ENCODE measurements at places on chromosomes 16 and 17.

- DNase-seq = no peak
Observed at GRCh38 chr17:82152114-82152513, 54.1 kb upstream of the FASN start.

- DNase-seq = no peak
Observed at GRCh38 chr16:27745348-27745747, 195.4 kb downstream of the KATNIP start.

DNA sequence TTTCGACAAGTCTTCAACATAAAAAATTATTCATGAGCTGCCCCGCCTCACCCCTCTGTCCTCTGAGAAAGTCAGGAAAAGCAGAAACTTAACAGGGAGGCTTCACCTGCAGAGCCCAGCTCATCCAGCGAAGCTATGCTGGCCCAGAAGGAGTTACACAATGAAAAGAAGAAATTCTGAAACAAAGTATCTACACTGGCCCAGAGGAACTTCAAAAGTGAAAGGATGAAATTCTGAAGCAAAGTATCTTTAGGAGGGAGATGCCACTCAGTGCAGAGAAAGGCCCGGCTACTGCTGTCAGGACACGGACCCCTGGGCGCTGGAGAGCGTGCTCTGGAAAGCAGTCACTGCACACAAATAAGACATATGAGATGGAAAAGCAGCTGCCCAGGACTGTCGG lies 1.6 kb downstream of the GALNS start:
- DNase-seq = no peak

DNA sequence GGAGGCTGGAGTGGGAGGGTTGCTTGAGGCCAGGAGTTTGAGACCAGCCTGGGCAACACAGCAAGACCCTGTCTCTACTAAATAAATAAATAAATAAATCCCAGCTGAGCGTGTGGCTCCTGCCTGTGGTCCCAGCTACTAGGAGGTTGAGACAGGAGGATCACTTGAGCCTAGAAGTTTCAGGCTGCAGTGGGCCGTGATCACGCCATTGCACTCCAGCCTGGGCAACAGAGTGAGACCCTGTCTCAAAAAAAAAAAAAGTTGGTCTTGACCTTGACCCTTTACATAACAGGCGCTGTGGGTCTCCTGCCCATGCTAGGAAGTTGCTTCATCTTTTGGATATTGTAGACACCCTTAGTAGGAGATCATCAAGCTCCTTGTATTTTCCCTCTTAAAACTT lies 11.4 kb downstream of the ACSF2 start:
- DNase-seq = no peak

GRCh38 chr16:27718201-27719105 lies 168.5 kb downstream of the KATNIP start:
- no peak for DNase-seq

GRCh38 chr17:61875804-61876203 lies 12.5 kb upstream of the BRIP1 start:
- DNase-seq = no peak

GRCh38 chr16:86088287-86088686 lies 189.3 kb downstream of the IRF8 start:
- DNase-seq = no peak

GRCh38 chr16:84234321-84235241 lies 5.2 kb downstream of the KCNG4 start:
- no peak for DNase-seq

DNA sequence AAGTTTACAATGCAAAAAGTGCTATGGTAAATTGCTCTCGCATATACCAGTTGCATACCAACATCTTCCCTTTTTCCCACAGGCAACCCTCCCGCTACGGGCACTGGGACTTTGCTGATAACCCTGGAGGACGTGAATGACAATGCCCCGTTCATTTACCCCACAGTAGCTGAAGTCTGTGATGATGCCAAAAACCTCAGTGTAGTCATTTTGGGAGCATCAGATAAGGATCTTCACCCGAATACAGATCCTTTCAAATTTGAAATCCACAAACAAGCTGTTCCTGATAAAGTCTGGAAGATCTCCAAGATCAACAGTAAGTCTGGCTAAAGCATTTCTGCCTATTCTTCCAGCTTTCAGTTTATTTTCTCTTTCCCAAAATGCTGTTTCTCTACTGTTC lies 27.9 kb upstream of the HSBP1 start:
- no peak for DNase-seq
